Central memory CD4-positive, alpha-beta T cell (primary cell): ENCODE measurements at places on chromosomes 4 and X.

DNA sequence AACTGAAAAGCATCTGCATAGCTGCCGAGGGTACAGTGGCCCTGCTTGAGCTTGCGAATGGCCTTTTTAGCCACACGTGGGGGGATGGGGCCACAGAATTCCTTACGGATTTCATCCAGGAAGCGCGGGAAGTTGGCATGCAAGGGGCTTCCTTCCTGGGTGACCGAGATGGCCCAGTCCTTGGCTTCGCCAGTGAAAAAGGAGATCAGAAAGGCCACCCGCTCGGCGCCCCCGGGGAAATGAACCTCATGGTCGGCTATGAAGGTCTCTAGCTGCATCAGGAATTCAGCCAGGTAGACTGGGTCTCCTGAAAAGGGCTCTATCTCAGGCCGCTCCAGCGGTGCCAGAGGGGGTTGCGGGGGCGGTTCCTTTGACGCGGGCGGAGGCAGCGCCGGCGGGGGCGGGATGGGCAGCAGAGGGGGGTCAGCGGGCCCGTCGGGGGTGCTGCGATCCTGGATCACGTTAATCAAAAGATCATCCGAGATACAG lies 909 bp downstream of the RTL5 start:
- DNase-seq, result no peak

- no peak for DNase-seq
Observed at GRCh38 chr4:57061395-57061794, 48.8 kb downstream of the IGFBP7 start.

DNA sequence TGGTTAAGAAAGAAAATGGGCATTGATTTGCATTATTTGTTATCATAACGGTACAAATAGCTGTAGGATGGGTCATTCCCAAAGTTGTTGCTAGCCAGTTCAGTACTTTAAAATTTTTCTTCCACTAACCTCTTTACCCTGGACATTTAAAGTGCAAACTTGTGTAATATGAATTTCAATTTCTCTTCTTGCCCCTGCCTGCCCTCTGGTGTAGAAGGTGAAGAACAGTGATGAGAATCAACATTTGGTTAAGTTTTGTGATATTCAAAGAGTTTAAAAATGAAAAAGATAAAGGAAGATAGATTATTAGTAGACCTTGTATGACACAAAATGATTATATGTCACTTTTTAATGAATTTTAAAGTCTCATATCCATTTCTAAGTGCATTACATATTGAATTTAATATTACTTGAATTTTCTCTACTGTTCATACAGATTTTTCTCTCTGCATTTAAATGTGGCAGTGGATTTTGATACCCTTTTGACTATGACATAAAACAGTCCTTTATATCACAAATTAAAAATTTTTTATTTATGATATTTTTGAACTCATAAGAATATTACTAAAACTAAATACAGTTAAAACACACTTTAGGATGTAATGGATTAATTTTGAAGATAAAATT lies 337.7 kb downstream of the BMPR1B start:
- DNase-seq, result no peak

DNA sequence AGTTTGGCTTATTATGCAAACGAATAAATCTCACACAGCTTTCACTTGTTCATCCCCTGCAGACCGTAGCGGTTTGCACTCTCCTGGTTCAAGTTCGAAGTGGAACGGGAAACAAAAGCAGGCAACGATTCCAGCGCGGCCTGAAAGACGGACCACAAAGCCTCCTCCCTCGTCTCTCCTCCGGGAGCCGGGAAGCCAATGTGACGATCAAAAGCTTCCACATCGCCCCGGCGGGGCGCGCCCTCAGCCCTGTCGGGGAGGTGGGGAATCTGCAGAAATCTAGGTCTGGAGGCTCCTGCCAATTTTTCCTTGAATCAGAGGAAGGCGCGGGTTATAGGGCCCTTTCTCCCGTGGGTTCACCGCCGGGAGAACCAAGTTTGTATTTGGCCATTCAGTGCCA lies 16.9 kb upstream of the ZIC3 start:
- DNase-seq, result no peak

DNA sequence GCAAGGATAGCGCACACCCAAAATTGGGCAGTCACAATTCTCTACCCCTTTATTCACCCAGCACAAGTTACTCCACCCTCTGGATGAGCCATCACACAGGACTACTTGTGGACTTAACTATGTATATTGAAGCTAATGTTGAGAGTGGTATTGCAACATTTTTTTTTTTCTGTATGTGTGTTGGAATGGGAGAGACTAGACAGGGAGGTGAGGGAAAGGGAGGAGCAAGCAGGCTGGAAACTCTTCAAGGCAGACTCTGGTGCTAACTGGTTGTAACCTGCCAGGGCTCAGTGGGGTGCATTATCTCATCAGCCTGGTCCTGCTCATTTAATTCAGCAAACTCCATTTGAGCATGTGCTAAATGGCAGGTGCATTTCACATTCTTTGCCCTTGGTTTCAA lies 18.4 kb upstream of the CWH43 start:
- no peak for DNase-seq

GRCh38 chr4:147430111-147430510 lies 50.8 kb upstream of the EDNRA start:
- no peak for DNase-seq
